ENCODE measurements at places on chromosomes 5 and 9. TPM values are rescaled to one million over a fixed set of nuclear protein-coding genes. Genes with fewer than 3 reads are reported as not detected.
A peak's percentile ranks its signal among the peaks of the same experiment; 100 is the strongest.

Gene SLC46A2
- not detected for total RNA-seq

DNA sequence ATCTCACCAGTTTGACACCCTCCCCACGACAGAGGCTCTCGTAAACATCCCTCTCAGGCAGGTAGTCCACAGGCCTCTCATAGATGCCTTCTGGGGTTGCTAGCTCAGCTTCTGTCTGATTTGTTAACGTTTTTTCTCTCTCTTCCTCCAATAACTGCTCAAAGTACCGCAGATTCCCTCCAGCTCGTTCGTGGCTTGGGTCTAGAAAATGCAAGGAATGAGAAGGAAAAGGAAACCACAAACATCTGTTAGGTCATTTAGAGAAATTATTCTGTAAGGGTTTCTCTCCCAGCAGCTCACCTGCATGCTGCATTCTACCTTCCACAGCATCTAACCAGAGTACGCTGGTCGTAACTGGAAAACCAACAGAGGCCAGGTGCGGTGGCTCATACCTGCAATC, 18.5 kb downstream of the P4HA2 start:
- no peaks in the 10 kb centered on the region for H3K27me3 ChIP-seq
- no peaks in the 10 kb centered on the region for H3K36me3 ChIP-seq
- no peak overlapping the region for H3K27ac ChIP-seq

GRCh38 chr5:134140530-134141201, 26.2 kb downstream of the TCF7 start:
- DNase-seq, result peak; percentile 80
- peak overlapping the region; percentile 46 for H3K27ac ChIP-seq
- H3K36me3 ChIP-seq, result peaks cover 44% of the 10 kb centered on the region
- no peak overlapping the region for H3K4me3 ChIP-seq
- H3K4me1 ChIP-seq, result peaks cover 72% of the 10 kb centered on the region

- DNase-seq, result no peak
- no peak overlapping the region for H3K27ac ChIP-seq
- H3K4me3 ChIP-seq, result no peak overlapping the region
- H3K27me3 ChIP-seq, result no peaks in the 10 kb centered on the region
- peaks cover 5% of the 10 kb centered on the region for H3K36me3 ChIP-seq
Measured at GRCh38 chr5:132388244-132389050, 18.9 kb downstream of the SLC22A5 start.

GRCh38 chr5:96565582-96566265, 96.5 kb upstream of the CAST start:
- no peak overlapping the region for H3K4me3 ChIP-seq
- H3K27ac ChIP-seq, result no peak overlapping the region
- H3K4me1 ChIP-seq, result peaks cover 13% of the 10 kb centered on the region
- no peaks in the 10 kb centered on the region for H3K36me3 ChIP-seq
- DNase-seq, result no peak
